Activated CD4-positive, alpha-beta T cell treated with anti-CD3 and anti-CD28 coated beads for 36 hours (primary cell): ENCODE measurements at places on chromosomes 7 and 10. TPM values are rescaled to one million over a fixed set of nuclear protein-coding genes. Genes with fewer than 3 reads are reported as not detected.

- H3K27me3 ChIP-seq, result no peaks in the 10 kb centered on the region
- peak; percentile 31 for DNase-seq
- H3K36me3 ChIP-seq, result no peaks in the 10 kb centered on the region
- H3K4me3 ChIP-seq, result no peak overlapping the region
- no peak overlapping the region for H3K27ac ChIP-seq
Measured at GRCh38 chr10:34121781-34122622, 693.1 kb downstream of the PARD3 start.

DNA sequence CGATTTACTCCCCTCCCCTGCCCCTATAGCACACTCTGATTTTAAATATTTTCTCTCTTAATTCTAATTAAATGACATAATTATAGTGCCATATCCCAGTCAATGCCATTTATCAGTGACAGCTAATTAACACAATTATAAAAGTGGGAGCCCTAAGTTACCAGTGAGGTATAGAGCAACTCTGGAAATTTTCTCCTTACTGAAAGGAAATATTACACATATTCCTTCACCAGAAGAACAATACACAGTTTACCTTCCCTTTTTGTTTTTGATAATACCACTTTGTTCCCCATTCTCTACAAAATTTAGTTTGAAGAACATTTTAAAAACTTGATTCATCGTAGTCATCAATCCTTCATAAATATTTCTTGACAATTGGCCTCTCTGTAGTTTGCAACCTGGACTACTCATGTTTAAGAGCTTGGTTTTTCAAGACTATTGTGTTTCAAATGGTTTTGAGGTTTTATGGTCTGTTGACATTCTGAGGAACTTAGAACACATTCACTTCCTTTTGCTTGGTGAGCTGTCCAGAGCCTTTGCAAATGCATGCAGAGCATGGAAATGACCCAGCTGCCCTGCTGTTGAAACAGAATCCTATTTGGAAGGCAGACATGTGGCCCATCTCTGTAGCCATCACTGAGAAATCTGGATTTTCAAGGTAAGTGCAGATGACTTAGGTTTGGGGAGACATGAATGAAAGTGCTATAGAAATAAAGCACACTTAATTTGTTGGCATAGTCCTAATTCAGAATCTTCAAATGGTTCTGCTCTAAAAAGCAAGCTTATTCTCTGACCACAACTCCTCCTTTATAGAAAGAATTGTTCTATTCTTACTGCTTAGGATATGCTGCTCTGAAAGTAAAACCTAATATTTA, at the start of gene GPR141:
GPR141 (plus strand) TSS at position 521 of the 875 bp plus-strand sequence. CDS start 56,628 bp downstream, outside the sequence.
- H3K27ac ChIP-seq, result no peak within 1 kb of the TSS
- H3K4me3 ChIP-seq, result no peak within 1 kb of the TSS
- H3K27me3 ChIP-seq, result peaks cover 12% of the 10 kb centered on the region
- no peaks in the 10 kb centered on the region for H3K4me1 ChIP-seq
- no peaks in the 10 kb centered on the region for H3K36me3 ChIP-seq

DNA sequence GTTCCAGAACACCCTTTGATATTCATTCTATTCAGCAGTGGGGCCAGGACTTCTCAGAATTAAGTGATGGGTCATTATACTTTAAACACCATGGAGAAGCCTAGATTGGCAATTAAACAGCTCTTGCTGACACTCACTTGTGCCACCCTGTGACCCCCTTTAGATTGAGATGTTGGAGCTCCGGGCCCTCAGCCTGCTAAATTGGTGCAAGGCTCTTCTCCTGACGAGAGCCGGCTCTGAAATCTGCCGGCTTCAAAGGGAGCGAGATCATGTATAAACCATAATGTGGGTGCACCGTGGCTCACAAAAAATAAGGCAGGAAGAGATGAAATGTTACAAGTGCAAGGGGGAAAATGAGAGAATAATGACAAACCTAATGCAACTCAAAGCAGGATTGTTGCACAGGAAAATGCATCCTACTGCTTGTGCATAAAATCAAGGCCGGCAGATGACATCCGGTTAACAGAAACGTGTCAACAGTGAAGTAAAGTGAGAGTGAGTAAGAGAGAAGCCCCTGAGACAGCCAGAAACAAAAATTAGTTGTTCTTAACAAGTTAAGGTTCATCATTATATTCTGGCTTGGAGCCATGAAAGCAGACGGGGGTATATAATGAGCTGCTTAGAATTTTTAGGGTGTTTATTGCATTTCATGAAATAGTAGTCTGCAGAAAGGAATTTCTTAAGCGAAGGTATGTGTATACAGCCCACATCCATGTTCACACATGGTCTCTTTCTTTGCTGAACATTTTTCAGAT, 198.2 kb downstream of the TCF7L2 start:
- H3K36me3 ChIP-seq, result peaks cover 6% of the 10 kb centered on the region
- H3K27me3 ChIP-seq, result no peaks in the 10 kb centered on the region

SUN1 gene
- 74.6 TPM for total RNA-seq

SORCS1 gene
- total RNA-seq, result not detected

FAM24B gene
- 9.5 TPM for total RNA-seq

OGDHL gene
- total RNA-seq, result 0.73 TPM

- DNase-seq, result peak; percentile 84
- H3K4me3 ChIP-seq, result no peak overlapping the region
- peaks cover 48% of the 10 kb centered on the region for H3K4me1 ChIP-seq
- H3K27me3 ChIP-seq, result peaks cover 2% of the 10 kb centered on the region
Measured at GRCh38 chr10:62726142-62726541, 78.4 kb upstream of the ADO start.

SGMS1 gene
- total RNA-seq, result 7.5 TPM

DNA sequence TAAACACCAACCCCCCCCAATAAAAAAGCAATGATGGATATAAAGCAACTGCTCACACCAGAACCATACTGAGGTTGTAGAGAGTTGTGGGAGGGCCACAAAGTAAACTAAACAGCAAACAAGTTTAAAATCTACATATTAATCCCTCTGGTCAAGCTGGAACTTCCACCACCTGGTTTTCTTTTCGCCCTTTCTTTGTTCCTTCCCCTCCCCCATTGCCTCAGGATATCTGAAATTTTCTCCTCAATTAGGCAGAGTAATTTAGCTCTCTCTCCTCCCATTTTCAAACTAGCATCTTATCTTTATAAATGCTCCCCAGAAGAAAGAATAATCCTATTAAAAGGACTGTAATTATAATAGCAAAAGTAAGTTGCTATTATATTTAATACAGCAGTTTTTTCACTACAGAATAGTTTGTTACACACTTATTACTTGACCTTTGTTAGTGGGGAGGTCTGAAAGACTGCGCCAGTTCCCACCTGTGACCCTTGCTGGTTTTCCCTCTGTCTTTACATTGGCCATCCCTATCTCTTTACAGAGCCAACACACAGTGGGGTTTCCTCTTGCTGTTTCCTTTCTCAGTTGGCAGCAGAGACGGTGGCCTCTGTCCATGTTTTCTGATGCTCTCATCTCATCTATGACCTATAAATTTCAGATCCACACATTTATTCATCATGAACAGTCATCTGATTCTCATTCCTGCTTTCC, 235.4 kb downstream of the RNLS start:
- no peak overlapping the region for H3K27ac ChIP-seq
- H3K4me1 ChIP-seq, result peaks cover 3% of the 10 kb centered on the region
- no peaks in the 10 kb centered on the region for H3K36me3 ChIP-seq
- H3K4me3 ChIP-seq, result no peak overlapping the region

DNA sequence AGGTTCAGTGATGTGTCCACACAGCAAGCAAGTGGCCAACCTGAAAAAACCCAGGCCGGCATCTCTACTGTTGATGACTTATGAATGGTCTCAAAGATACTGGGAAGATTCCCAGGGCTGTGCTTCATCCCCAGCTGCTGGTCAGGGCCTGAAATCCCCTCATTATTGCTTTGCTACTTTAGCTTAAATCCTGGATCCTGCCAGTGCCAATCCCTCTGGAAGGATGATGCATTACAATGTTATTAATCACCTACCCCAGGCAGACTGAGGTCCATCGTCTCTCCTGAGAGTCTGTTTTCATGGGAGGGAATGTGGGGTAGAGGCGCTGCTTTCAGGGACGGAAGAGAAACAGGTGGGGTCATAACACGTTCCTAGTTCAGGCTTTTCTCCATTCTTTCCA, 371.6 kb downstream of the RPS24 start:
- no peak overlapping the region for H3K4me3 ChIP-seq
- peaks cover 9% of the 10 kb centered on the region for H3K27me3 ChIP-seq
- no peak for DNase-seq
- H3K4me1 ChIP-seq, result peaks cover 4% of the 10 kb centered on the region

GRCh38 chr7:31096198-31096876, 44.2 kb downstream of the ADCYAP1R1 start:
- no peak for DNase-seq
- H3K4me1 ChIP-seq, result no peaks in the 10 kb centered on the region
- no peak overlapping the region for H3K27ac ChIP-seq

DNA sequence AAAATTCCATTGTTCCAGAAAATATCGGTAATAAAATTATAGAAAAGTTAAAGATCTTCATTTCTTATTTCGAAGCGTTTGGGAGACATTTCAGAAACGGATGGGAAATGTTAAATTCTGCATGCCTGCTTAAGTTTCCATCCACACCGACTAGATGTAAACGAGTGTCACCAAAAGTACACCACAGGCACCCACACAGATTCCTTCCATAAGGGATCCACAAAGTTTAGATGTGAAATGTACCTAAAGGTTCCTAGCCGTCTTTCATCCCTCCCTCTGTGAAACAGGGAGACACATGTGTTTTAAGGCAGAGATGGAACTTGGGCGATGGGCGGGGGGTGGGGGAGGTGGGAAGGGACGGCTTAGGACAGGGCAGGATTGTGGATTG, 621 bp upstream of the CAV1 start:
- H3K27me3 ChIP-seq, result peaks cover 67% of the 10 kb centered on the region
- H3K36me3 ChIP-seq, result no peaks in the 10 kb centered on the region

- DNase-seq, result no peak
- H3K4me3 ChIP-seq, result no peak overlapping the region
Measured at GRCh38 chr7:47507522-47507921, 74.4 kb downstream of the TNS3 start.

NUTM2D gene
- 1.5 TPM for total RNA-seq

DNA sequence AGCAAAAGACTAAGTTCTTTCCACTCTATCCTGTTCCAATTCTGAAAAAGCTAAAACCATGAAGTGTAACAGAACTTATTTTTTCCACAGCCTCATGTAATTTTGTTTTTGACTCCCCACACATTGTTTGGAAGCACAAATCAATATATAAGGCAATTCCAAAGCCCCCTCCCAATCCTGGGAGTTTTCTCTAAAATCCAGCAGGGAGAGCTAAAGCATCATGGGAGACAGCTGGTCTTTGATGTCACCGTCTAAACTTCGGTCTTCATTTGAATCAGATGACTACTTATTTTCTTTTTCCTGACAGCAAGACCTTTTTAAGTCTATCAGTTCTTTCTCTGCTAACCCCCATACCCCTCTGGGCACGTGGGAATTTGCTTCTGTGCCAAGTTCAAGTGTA, 33.3 kb upstream of the PON1 start:
- no peaks in the 10 kb centered on the region for H3K4me1 ChIP-seq
- no peak overlapping the region for H3K27ac ChIP-seq
- no peak for DNase-seq
- no peak overlapping the region for H3K4me3 ChIP-seq
- no peaks in the 10 kb centered on the region for H3K36me3 ChIP-seq
- H3K27me3 ChIP-seq, result peaks cover 7% of the 10 kb centered on the region

MYH16 gene
- total RNA-seq, result not detected

GRCh38 chr7:157757776-157758467, 421.1 kb downstream of the DNAJB6 start:
- no peaks in the 10 kb centered on the region for H3K27me3 ChIP-seq
- no peak overlapping the region for H3K4me3 ChIP-seq
- no peak overlapping the region for H3K27ac ChIP-seq
- H3K4me1 ChIP-seq, result peaks cover 5% of the 10 kb centered on the region
- no peaks in the 10 kb centered on the region for H3K36me3 ChIP-seq

ATOH7 gene
- not detected for total RNA-seq

APBB1IP gene
- 53.3 TPM for total RNA-seq

GRCh38 chr7:26199301-26200037, 1.1 kb downstream of the HNRNPA2B1 start:
- H3K27ac ChIP-seq, result peak overlapping the region; percentile 100
- peaks cover 34% of the 10 kb centered on the region for H3K4me1 ChIP-seq
- H3K27me3 ChIP-seq, result no peaks in the 10 kb centered on the region
- peak; percentile 80 for DNase-seq
- peak overlapping the region; percentile 100 for H3K4me3 ChIP-seq

DNA sequence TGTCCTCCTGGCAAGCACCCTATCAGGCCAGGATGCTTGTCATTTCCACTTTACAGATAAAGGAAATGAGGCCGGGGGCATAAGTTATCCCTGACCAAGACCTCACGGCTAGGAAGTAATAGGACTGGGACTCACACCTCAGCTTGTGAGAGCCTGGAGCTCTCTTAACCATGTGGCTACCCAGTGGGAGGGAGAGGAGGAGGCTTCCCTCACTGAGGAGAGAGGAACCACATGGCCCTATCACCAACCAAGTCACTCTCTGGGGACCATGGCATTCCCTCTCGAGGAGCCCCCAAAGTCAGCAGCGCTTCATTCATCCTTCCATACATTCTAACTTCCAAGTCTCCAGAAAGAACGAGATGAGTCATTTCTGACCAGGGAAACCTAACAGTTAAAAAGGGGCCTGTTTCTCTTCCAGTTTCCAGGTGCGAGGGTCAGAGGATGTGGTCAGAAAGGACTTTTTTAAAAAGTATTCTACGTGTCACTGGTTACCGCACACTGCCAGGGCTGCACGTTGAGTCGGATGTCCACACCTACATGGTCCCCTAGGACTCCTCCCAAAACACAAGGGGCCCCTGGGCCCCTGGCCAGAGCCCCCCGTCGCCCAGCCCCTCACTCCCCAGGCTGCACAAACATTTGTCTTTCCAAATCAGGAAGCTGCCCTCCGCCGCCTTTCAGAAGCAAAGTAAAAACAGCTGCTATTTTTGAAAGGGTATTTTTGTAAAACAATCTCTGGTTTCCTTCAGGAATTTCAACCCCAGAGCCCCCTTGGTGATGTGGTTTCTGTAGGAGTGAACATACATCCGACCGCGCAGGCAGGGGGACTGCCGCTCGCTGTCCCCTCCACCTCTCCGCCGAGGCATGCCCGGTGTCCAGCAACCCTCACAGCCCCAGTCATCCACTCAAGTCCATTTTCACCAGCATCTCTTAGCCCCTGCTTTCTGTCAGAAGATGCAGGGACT, 128.2 kb upstream of the CHST15 start:
- H3K4me1 ChIP-seq, result no peaks in the 10 kb centered on the region
- peaks cover 8% of the 10 kb centered on the region for H3K27me3 ChIP-seq

TAF6 gene
- total RNA-seq, result 59.5 TPM

DNA sequence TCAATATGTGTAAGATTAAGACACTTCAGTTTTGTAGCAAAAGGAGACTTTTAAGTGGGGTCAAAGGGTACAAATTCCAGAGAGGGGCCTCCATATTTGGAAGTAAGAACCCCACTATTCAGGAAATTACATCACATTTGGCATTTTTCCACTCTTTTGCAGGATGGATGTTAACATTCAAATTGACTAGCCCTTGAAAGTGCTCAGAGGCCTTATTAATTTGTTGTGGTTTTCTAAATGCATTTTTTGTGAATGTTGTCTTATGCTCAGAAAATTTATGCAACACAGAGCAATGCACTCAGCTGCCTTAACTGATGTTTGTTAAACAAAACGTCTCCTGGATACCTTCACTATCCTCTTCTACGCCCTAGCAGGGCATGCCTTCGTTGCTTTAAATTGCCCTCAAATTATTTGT, 50.9 kb upstream of the PDLIM1 start:
- peaks cover under 1% of the 10 kb centered on the region for H3K27me3 ChIP-seq
- no peak overlapping the region for H3K27ac ChIP-seq
- no peak overlapping the region for H3K4me3 ChIP-seq
- no peaks in the 10 kb centered on the region for H3K4me1 ChIP-seq
- DNase-seq, result no peak
